ENCODE measurements at places on chromosomes 12 and 14.

- DNase-seq: no peak
These were observed 20.0 kb downstream of the RBMS2 start for GRCh38 chr12:56541631-56542030.

GRCh38 chr14:91315844-91316267 lies 71.4 kb upstream of the GPR68 start:
- no peak for DNase-seq

DNA sequence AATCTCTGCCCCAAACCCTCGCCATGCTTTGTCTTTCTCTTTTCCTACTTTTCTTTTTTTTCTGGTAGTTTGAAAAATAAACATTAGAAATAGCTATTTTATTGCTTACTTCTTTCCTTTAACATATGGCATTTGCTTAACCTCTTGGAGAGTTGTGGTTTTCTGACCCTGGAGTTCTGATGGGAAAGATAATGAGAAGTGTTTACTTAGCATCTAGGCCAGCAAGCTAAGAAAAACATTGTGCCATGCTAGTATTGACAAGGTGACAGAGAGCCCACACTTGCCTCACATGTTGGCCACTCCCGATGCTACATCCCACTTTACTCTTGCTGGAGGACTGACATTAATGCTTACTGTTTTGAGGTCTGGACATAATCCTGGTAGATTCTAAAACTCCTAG lies 886.2 kb downstream of the DIO2 start:
- DNase-seq: no peak

- DNase-seq: no peak
These were observed 88.5 kb downstream of the GCH1 start for GRCh38 chr14:54814076-54814475.

- no peak for DNase-seq
These were observed 27.3 kb downstream of the AKAP3 start for GRCh38 chr12:4621511-4621910.

- DNase-seq: no peak
These were observed 174.1 kb upstream of the PLXNC1 start for GRCh38 chr12:93974252-93974651.

GRCh38 chr14:76833011-76833410 lies 6.8 kb downstream of the LRRC74A start:
- DNase-seq: no peak

GRCh38 chr12:9897535-9897934 lies 16.2 kb downstream of the KLRF2 start:
- DNase-seq: no peak

- no peak for DNase-seq
These were observed 32.6 kb downstream of the EGLN3 start for GRCh38 chr14:33918256-33918655.

GRCh38 chr12:54051874-54052437 lies 1.7 kb upstream of the HOXC4 start:
- DNase-seq: peak; percentile 78

GRCh38 chr12:38328306-38328895 lies 11.8 kb downstream of the ALG10B start:
- peak; percentile 55 for DNase-seq

GRCh38 chr14:69263364-69263763 lies 3.4 kb downstream of the GALNT16 start:
- DNase-seq: peak; percentile 100

DNA sequence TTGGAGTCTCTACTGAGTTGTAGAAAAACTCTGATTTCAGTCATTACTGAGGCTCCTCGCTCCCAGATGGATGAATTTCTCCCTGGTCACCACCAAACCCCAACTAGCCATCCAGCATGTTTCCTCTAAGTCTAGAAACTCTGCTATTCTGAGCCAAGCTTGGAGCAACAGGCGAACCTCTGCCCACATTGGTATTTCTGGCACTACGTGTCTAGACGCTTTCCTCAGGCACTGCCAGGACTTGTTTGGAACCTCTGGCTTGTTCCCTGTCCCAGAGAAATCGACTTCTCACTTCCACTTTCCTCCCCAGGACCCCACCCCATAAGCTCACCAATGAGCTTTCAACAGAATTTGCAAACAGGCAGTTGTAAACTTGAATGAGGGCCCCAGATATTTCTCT lies 27.6 kb downstream of the WSCD2 start:
- DNase-seq: no peak

DNA sequence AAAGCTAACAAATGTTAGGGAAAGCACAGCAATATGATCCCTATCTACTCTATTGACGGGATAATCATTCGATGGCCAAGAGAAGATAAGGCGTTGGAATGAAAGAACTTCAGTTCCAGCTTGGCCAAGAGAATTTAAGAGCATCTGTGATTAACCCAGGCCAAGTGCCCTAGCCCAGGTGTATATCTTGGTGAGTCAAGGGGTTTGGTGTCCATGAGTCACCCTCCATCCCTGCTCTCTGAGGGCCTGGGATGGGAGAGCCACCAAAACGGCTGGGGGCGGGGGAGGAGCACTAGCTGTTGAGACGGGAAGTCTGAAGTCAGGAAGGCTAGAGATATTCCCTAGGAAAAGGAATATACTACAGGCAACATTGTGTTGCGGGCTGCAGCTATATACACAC lies 13.0 kb downstream of the TBPL2 start:
- no peak for DNase-seq

DNA sequence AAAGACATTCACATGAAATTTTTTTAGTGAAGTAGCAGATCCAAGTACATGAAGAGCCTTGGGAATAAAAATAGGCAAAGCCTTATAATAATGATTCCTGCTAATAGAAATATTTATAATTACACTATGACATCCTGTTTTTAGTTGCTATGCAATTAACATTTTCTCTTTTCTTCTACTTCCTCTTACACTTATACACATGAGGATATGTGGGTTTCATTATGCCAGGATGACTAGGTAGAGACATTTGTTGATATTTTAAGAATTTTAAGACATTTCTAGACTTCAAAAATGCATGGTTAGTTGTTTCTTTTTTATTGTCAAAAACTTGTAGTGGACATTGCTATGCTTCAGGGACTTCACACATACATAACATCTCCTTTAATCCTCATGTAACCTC lies 326.8 kb downstream of the SYT1 start:
- DNase-seq: no peak
